Activated T-cell treated with anti-CD3 and anti-CD28 coated beads for 24 hours (primary cell): ENCODE measurements at places on chromosomes 13 and 19.

- no peak for DNase-seq
These were observed 477 bp downstream of the PIP5K1C start for GRCh38 chr19:3699741-3700241.

GRCh38 chr13:48492470-48493065 lies 40.3 kb downstream of the RCBTB2 start:
- peak; percentile 51 for DNase-seq

DNA sequence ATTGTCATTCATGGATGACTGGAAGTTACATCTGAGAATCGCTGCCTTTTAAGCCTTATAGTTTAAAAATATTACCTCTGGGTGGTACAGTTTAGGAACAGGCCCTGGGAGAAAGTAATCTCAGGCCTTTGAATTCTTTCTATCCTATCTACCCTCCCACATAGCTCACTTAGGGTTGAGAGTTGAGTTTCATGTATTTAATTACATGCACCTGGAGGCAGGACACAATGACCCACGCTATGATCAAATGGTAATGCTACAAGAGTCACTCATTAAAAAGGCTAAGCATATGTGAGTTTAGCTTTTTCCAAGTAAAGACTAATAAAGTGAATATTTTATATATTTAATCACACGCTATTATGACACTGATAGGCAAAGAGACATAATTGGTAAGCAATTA lies 25.3 kb upstream of the MED4 start:
- DNase-seq = no peak

DNA sequence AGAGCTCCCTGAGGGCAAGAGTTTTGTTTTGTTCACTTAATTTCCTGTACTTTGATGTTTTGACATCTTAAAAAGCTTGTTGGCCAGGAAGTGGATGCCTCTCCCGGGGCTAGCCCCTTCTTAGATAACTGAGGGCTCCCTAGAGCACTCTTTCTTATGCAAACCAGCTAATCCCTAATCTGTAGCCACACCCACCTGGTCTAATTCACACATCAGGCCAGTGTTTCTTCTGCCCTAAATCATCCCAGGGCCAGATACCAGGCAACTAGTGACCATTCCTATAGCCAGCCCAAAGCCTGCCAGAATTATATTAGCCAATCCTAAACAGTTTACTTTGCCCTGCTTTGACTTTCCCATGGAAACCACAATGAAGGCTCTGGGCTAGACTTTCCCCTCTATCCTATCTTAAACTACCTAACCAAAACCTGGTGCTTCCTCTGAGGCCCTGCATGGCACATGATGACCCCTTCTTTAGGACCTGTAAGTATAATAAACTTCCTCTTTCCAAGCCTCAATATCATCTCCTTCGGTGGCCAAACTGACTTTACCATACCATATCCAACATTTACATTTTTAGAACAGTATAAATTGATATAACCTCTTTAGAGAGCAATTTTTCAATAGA lies 24.8 kb downstream of the WBP4 start:
- no peak for DNase-seq

DNA sequence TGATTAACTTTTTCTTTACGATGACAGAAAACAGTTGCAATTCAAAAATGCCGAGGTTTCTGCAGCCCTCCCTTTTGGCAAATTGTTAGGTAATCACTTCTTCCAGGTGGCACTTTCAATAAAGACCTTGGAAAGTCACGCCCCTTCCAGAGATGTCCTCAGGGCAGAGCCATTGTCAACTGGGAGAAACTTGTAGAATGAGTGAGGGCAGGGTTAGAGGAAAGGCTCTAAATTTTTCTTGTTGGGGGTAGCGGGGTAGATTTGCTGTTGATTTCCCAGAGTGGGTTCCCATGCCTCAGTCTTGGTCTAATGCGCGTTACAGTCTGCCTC lies 421.1 kb downstream of the FGF9 start:
- no peak for DNase-seq

DNA sequence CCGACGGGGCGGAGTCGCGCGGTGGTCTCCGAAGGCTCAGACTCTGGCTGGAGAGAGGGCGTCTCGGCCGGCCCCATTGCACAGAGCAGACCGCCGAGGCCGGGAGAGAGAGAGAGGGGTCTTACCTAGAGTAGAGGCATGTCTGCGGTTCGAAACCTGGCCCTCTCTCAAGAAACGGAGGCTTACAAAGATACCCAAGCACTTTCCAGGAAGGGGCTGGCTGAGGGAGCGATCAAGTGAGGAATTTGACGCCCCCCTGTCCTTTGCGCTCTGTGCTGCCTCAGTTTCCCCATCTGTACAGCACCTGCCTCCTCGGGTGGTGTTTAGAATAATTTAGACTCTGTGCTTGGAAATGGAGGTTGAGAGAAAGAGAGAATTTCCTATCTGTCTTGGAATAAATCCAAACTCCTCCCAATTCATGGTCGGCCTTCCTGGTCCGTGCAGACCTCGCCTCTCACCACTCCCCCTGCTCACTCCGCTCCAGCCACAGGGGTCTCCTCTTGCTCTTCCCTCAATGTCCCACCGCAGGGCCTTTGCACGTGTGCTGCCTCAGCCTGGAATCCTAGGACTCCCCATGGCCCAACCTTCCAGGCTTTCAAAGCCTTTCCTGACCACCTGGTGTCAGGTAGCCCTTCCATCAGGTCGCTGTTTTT lies 658 bp upstream of the ISOC2 start:
- DNase-seq = no peak

- DNase-seq = peak; percentile 1
These were observed 534 bp downstream of the CAB39L start for GRCh38 chr13:49443357-49443703.

DNA sequence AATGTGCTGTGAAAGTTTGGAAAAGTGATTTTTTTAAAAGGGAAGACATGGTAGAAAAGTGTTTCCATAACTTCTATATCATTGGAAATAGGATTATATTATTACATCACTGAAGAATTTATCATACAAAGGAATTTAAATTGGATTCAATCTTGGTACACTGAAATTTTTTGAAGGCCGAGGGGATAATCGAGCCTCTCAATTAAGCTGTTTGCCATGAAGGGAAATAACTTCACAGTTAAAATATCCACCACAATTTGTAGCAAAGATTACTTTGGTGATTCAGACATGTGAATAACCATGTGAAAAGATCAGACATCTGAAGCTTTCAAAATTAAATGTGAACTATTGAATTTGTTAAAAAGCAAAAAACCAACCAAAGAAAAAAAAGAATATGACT lies 215.3 kb downstream of the KLF5 start:
- DNase-seq = no peak

- no peak for DNase-seq
These were observed 1147.1 kb upstream of the SPRY2 start for GRCh38 chr13:81488021-81488420.

- no peak for DNase-seq
These were observed 3.8 kb downstream of the ZIC2 start for GRCh38 chr13:99985241-99985874.

DNA sequence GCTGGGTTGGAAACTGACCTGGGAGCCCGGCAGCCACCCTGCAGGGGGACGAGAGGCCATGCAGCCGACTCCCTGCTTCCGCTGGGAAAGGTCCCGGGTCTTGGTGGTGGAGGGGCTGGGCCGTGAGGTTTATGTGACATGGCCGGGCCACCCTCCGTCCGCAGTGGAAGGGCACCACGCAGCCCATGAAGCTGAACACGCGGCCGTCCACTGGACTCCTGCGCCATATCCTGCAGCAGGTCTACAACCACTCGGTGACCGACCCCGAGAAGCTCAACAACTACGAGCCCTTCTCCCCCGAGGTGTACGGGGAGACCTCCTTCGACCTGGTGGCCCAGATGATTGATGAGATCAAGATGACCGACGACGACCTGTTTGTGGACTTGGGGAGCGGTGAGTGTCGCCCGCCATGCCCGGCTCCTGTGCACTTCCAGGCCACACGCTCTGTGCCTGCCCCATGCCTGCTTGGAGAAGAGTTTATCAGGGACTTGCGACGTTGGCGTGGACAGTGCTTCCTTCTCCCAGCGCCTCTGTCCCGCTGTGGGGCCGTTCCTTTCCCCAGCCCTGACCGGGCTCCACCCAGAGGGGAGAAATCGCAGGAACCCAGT lies 27.2 kb downstream of the DOT1L start:
- DNase-seq = no peak

- no peak for DNase-seq
These were observed 74.2 kb downstream of the FRY start for GRCh38 chr13:32105653-32106313.

GRCh38 chr13:60494296-60494695 lies 97.3 kb downstream of the TDRD3 start:
- no peak for DNase-seq

DNA sequence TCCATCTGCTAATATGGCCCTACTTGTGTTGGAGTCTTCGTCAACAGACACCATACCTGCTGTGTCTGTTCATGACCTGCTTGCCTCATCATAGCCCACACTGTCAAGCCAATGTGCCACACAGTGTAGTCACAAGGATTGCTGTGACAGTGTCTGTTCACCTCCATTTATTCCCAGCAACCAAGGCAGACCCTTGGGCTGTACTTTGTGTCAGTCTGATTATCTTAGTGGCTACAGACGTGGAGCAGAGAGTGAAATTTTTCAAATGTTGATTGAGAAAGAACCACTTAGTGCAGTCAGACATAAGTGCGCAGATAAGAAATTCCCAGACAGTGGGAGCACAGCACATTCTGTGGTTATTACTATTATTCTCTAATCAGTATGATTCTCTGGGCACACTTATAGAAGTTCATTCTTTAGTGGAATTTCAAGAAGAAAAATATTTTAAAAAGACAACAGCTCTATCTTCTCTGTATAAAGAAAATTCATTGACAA lies 184.6 kb downstream of the GPC6 start:
- DNase-seq = no peak

- no peak for DNase-seq
These were observed 67.2 kb downstream of the ALOX5AP start for GRCh38 chr13:30802501-30802900.

- DNase-seq = no peak
These were observed 29.8 kb downstream of the ARHGAP35 start for GRCh38 chr19:46890423-46891170.
